ENCODE measurements at places on chromosomes 11 and 22. TPM values are rescaled to one million over a fixed set of nuclear protein-coding genes. Genes with fewer than 3 reads are reported as not detected.

Gene FERMT3
- total RNA-seq = 73.5 TPM

Gene PACSIN3
- total RNA-seq = 26.8 TPM

Gene NXF1
- 56.1 TPM for total RNA-seq

Gene THY1
- 14.9 TPM for total RNA-seq

Gene PDGFD
- 2.1 TPM for total RNA-seq

Gene KCNA4
- 2.9 TPM for total RNA-seq

Gene AMOTL1
- total RNA-seq = 54.7 TPM

Gene CRYBB2
- 0.30 TPM for total RNA-seq

Gene ARHGEF12
- 106 TPM for total RNA-seq

Gene ESAM
- 177 TPM for total RNA-seq

Gene MOV10L1
- 0.86 TPM for total RNA-seq

Gene NUMA1
- 201 TPM for total RNA-seq

Gene SLC6A5
- not detected for total RNA-seq

Gene SWAP70
- 31.4 TPM for total RNA-seq

Gene TYMP
- 199 TPM for total RNA-seq

Gene TRIM34
- 5.8 TPM for total RNA-seq

Gene TUB
- total RNA-seq = 5.1 TPM

Gene NCF4
- total RNA-seq = 45.0 TPM

Gene OR5J2
- total RNA-seq = not detected

Gene GDPD5
- 17.8 TPM for total RNA-seq

Gene ISX
- not detected for total RNA-seq

Gene RBX1
- total RNA-seq = 14.6 TPM

Gene SCN2B
- 2.4 TPM for total RNA-seq

Gene CARD18
- total RNA-seq = not detected

Gene CLDN5
- total RNA-seq = 70.2 TPM

Gene PRSS23
- 87.0 TPM for total RNA-seq

Gene SSTR3
- total RNA-seq = not detected

Gene GGTLC3
- 6.1 TPM for total RNA-seq

Gene LMNTD2
- 8.0 TPM for total RNA-seq

Gene INSC
- 1.0 TPM for total RNA-seq

Gene VSTM5
- total RNA-seq = not detected

Gene SGSM1
- total RNA-seq = 0.76 TPM

Gene NAA40
- total RNA-seq = 7.8 TPM

Gene DNAJB7
- not detected for total RNA-seq

Gene MMP12
- not detected for total RNA-seq

Gene PDE2A
- 46.1 TPM for total RNA-seq

Gene B3GAT3
- total RNA-seq = 43.9 TPM

Gene OR52H1
- total RNA-seq = 0.55 TPM

Gene ALDH3B1
- 218 TPM for total RNA-seq

Gene CSNK2A3
- 18.9 TPM for total RNA-seq

Gene SLC22A6
- not detected for total RNA-seq

Gene CYB561A3
- total RNA-seq = 45.0 TPM

Gene ALDH3B2
- total RNA-seq = 6.4 TPM

Gene LDHAL6A
- not detected for total RNA-seq

Gene BEST1
- 6.5 TPM for total RNA-seq

Gene SYT7
- 5.2 TPM for total RNA-seq

Gene RPS19BP1
- total RNA-seq = 71.2 TPM

Gene TSSK2
- not detected for total RNA-seq

Gene PGA3
- total RNA-seq = 0.67 TPM

Gene PANX3
- not detected for total RNA-seq

Gene LMO2
- 36.0 TPM for total RNA-seq

Gene C11orf68
- 22.3 TPM for total RNA-seq

Gene KCNJ5
- total RNA-seq = 5.0 TPM

Gene GLYATL1
- total RNA-seq = not detected

Gene LINC01488
- total RNA-seq = not detected

Gene PAMR1
- total RNA-seq = not detected

Gene CHRM1
- 0.59 TPM for total RNA-seq

Gene LRRC10B
- 9.3 TPM for total RNA-seq

Gene OR4X1
- total RNA-seq = not detected
